ENCODE measurements at places on chromosomes 7 and 10.

- no peak for DNase-seq
These were observed 92.4 kb downstream of the WDFY4 start for GRCh38 chr10:48777110-48777509.

DNA sequence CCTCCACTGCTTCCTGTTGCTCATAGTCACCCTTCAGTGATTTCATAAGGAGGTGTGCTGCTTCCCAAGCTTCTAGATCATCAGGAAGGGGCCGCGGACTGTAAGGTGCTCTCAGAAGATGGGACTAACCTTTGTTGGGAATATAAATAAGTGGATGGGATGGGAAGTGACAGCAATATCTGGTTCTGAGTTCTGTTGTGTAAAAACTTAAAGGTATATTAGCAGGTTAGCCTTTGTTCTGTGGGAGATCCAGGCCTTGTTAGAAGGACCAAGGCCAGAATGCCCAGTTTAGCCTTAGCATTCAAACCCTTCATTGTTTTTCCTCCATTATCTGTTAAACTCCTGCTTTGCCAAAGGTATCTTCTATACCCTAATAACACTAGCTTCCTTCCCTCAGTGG lies 12.4 kb downstream of the BUB3 start:
- DNase-seq = no peak

DNA sequence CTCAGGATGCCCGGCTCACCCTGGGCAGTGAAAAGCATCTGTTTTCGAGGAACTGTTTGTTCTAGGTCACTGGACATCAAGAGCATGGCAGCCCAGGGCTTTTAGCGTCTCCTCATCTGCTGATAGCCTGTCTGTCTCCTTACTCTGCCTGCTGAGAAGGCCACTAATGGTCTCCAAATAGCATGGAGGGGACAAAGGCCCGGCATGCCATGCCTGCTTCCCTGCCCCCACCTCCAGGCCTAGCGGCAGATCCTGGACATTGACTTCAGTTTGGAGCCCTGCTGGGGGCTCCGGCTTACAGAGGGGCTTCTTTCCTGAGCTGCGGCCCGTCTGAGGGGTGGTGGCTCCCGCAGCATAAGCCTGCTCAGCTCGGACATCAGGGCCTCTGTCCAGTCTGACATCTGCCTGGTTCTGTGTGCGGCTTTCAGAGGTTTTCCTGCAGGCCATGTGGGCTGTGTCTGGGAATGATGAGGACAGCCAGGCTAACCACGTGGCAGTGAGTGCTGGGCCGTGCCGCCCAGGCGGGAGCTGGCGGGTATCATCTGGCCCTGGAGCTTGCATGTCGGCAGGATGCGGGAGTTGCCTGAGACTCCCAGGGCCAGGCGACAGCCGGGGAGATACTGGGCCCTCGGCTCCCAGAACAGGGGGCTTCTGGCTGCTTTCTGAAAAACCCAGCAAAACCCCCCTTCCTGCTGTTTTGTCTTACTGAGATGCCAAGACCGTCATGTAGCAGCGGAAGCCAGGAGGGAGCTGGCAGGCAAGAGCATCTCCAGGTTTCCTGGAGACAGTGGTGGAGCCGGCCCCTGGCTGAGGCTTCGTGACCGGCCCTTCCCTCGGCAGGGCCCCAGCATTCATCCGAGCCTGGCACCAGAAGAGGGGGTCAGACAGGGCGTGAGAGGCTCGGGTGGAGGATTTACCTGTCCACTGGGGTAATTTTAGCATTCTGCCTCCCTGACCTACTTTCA lies 9.2 kb downstream of the PFKFB3 start:
- no peak for DNase-seq

GRCh38 chr10:58796242-58796641 lies 283.6 kb downstream of the BICC1 start:
- DNase-seq = no peak

DNA sequence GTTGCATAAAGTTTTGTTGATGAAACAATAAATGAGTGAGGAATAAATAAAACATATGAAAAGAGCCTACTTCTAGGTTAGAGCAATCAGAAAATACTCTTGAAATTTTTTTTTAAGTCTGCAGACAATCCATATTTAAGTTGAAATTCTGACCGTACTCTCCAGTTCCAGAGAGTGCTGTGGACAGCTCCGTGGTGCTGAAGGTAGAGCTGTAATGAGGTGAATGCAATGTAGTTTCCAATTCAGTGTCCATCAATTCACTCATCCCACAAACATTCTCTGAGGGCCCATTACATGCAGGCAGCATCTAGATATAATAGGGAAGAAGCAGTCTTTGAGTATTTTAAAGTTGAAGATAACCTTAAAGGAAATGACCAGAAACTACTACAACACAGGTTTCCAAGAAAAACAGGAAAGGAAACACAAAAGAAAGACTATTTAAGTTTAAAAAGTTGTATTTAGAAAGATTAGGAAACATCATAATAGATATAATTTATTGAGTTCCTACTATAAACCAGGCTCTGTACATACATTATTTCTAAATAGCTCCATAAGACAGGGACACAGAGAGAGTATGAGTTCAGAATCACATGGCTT lies 44.0 kb upstream of the CRTAC1 start:
- no peak for DNase-seq

- DNase-seq = no peak
These were observed 66.1 kb upstream of the AGBL3 start for GRCh38 chr7:134920026-134920753.

DNA sequence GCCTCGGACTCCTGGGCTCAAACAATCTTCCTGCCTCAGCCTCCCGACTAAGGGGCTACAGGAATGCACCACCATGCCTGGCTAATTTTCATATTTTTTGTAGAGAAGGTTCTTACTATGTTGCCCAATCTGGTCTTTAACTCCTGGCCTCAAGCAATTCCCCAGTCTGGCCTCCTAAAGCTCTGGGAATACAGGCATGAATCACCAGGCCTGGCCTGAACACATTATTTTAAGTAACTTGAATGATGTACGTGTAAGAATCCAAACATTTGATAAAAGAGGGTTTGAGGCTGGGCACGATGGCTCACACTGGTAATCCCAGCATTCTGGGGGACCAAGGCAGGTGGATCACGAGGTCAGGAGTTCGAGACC lies 13.0 kb upstream of the BAMBI start:
- no peak for DNase-seq

Data from stimulated activated naive CD4-positive, alpha-beta T cell (primary cell).